CD8-positive, alpha-beta T cell (primary cell): ENCODE measurements at places on chromosomes 12 and 14.

DNA sequence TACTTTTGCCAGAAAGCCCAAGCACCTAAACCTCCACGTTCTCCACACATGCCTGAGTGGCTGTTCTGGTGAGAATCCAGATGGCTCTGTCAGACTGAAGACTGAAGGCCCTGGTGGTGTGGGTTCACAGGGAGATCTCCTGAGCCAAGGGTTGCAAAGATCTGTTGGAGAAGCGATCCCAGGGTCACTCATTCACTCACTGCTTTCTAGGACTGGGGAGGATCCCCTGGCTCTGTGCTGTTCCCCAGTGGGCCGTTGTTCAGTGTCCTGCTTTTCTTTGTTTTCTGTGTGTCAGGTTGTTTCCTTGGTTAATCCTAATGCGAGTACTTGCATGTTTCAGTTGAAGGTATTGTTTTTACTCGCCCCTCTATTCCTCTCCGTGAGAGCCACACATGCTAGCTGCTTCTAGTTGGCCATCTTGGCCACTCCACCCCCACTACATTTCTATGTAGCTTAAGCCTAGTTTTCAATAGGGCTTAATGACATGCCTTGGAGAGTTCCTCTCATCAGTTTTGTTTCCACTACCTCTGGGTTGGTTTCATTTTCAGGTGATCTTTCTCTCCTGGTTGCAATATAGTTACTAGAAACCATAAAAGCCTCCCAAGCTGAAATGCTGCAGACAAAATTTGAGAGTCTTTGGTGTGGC is 144.5 kb upstream of the SLC38A2 start:
- DNase-seq = no peak

DNA sequence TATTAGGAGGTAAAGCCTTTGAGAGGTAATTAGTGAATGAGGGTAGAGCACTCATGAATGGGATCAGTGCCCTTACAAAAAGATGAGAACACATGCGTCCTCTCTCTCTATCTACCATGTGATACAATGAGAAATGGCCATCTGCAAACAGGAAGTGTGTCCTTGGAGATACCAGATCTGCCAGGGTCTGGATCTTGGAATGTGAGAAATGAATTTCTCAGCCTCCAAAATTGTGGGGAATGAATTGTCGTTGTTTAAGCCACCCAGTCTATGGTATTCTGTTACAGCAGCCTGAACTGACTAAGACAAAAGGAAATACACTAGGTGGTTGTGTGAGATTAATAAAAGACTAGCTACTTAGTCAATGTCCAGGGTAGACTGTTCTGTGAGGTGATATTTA is 366.6 kb downstream of the NELL2 start:
- no peak for DNase-seq

DNA sequence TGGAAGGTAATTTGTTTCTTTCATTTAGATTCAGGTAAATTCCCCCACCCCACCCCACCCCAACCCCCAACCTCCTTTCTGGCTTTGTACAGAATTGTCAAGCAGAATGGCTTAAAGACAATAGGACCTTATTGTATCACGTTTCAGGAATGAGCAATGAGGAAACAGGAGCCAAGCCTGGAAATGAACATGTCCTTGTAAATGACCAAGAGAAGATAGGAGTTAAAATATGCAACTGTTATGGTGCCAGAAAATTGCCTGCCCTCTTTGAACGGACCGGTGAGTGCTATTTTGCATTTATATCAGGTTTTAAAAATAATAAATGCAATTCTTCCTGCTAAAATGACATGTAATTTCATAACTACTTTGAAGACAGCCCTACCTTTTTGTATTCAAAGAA is 141.6 kb upstream of the PELI2 start:
- no peak for DNase-seq

DNA sequence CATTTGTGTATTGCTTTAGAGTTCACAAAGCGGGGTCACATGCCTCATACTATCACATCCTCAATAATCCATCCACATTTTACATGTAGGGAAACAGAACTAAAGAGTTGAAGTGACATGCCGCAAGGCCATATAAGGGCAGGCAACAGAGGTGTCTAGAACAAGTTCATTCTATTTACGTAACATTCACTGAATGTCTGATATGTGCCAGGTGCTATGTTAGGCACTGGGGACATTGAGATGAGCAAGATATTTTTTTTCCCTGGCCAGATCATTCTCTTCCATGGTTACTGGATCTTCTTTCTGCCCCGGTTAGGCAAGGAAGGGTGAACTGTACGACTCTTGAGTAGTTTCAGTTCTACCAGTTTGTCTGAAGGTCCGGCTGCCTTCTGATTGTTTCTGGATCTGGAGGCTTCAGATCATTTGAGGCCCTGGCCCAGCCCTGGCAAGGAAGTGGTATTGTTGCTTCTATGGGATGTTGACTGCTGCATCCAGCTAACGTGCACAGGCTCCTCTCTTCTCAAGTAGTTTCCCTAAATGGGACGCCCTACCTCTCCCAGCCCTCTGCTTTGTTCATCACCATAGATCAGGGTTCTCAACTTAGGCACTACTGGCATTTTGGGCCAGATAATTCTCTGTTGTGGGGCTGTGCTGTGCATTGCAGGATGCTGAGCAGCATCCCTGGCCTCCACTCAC is 12.1 kb downstream of the GPATCH2L start:
- no peak for DNase-seq

DNA sequence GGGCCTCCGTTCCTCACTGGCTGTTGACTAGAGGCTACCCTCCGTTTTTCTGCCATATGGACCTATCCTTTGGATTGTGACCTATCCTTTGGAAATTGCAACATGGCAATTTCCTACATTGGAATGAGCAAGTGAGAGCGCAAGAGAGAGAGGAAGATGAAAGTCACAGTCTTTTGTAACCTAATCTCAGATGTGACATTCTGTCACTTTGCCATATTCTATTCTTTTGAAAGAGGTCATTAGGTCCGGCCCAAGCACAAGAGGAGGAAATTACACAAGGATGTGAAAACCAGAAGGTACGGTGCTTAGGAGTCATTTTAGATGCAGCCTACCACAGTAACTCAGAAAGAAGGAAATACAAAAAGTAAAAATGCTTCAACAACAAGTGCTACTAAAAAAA is 47.3 kb upstream of the SRP54 start:
- DNase-seq = no peak
